Naive thymus-derived CD4-positive, alpha-beta T cell (primary cell): ENCODE measurements at places on chromosomes 2 and 18. TPM values are rescaled to one million over a fixed set of nuclear protein-coding genes. Genes with fewer than 3 reads are reported as not detected.

- DNase-seq = no peak
These were observed 84.8 kb downstream of the ACAA2 start for GRCh38 chr18:49728542-49728941.

Gene PLCD4
- 0.51 TPM for total RNA-seq

DNA sequence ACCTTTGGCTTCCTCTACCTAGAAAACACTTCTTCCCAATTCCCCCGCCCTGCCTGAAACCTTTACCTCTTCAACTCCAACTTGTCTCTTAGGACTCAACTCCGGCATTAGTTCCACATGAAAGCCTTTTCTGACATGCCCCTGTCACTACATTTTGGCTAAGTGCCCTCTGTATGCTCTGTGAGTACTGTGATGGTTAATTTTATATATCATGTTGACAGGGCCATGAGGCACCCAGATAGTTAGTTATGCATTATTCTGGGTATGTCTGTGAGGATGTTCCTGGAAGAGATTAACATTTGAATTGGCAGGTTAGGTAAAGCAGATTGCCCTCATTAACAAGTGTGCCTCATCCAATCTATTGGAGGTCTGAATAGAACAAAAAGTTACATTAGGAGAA lies 75.6 kb upstream of the NCKAP5 start:
- DNase-seq = no peak

- peak; percentile 14 for DNase-seq
These were observed 50.8 kb downstream of the WIPF1 start for GRCh38 chr2:174546519-174547506.

Gene SFT2D3
- total RNA-seq = 6.0 TPM in 2 replicates

- no peak for DNase-seq
These were observed 44.6 kb downstream of the FOSL2 start for GRCh38 chr2:28437149-28437835.

- DNase-seq = no peak
These were observed 165.8 kb downstream of the RPIA start for GRCh38 chr2:88857274-88857741.

DNA sequence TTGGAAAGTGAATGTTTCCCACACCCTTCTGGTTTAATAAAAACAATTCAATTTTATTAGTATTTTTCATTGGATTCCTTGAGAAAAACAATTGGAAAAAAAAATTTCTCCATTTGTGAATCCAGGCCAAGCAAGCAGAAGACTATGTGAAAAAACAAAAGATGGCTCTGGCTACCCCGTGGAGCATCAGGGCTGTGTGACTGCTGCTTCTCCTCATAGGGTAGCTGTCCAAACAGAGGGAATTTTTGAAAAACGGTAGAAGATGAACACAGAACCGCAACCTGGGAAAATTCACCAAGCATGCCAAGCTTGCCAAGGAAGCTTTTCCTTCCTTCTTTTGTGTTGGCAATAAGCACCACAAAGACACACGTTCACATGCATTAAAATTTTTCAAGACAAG lies 71.3 kb upstream of the ACVR2A start:
- DNase-seq = no peak

- DNase-seq = no peak
These were observed 41.9 kb upstream of the SPATS2L start for GRCh38 chr2:200264631-200265030.

- DNase-seq = no peak
These were observed 787 bp downstream of the SOCS6 start for GRCh38 chr18:70289351-70290312.

GRCh38 chr2:199457147-199458008 lies at the start of gene SATB2:
Gene SATB2 (minus strand): TSS chr2:199457939. CDS start chr2:199456037, 1,902 bp downstream.
- no peak for DNase-seq

GRCh38 chr2:176445956-176446355 lies 176.7 kb downstream of the MTX2 start:
- no peak for DNase-seq

DNA sequence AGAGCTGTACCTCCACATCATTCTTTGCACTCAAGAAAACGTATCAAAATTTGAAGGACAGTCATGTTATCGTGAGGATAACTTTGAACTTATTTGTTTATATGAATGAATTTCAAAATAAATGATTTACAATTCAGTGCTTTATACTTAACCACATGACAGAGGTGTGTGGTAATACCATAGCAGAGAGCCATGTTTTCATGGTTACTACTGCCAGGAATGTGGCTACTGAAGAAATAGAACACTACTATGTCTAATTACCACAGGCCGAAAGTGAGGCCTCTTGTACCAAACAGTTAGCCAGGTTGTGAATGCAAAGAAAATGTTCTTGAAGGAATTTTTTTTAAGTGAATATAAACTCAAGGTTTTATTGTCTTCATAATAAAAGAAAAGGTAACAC lies 49.2 kb downstream of the AAK1 start:
- DNase-seq = no peak
